ENCODE measurements at places on chromosomes 3 and 15. TPM values are rescaled to one million over a fixed set of nuclear protein-coding genes. Genes with fewer than 3 reads are reported as not detected.
A peak's percentile ranks its signal among the peaks of the same experiment; 100 is the strongest.

DNA sequence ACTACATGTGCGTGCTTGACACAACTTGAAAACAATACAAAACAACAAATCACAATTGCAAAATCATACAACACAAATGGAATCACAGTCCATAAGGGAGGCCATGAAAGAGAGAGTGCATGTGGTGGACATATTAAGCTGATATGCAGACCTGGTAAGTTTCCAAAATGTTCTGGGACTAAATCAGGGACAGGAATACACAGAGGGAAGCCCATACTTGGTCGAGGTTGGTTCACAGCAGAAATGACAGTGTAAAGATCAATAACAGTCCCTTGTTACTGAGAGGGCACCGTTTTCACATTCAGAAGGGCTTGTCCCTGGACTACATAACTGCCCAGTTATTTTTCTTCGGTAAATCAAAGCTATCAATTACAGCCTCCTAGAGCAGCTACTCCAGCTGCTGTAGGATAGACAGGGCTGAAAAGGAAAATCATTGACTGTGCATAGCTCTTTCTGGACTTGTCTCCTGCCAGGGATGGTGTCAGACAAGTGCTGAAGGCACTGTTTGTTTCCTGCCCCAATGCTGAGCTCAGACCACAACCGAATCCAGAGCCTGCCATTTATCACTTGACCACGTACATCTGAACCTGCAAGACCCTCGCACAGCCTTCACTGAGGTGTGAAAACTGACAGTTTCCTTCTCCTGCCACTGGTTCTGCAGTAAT, 79.5 kb upstream of the KCNMB2 start:
- DNase-seq, result no peak

DNA sequence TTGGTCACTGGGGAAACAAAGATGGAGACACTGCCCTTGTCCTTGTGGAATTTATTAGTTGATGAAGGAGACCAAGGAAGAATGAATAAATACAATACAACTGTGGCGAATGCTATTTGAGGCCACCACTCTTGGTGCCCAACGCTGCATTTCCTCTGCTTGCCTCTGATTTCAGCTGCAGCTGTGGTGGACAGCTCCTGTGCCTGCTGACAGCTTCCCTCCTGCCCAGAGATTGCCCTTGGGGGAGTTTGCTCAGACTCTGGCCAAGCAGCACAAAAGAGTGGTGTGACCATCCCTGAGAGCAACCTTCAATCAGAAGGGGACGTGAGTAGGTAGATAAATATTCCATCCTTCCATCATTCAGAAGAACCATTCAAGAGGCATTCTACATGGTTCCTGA, 64.6 kb upstream of the FHIT start:
- peak; percentile 68 for DNase-seq

GRCh38 chr15:90539789-90540188, 10.1 kb downstream of the CRTC3 start:
- DNase-seq, result no peak

GRCh38 chr3:18223571-18223970, 201.6 kb downstream of the SATB1 start:
- no peak for DNase-seq

GRCh38 chr15:36978126-36978525, 122.2 kb downstream of the MEIS2 start:
- DNase-seq, result no peak

DNA sequence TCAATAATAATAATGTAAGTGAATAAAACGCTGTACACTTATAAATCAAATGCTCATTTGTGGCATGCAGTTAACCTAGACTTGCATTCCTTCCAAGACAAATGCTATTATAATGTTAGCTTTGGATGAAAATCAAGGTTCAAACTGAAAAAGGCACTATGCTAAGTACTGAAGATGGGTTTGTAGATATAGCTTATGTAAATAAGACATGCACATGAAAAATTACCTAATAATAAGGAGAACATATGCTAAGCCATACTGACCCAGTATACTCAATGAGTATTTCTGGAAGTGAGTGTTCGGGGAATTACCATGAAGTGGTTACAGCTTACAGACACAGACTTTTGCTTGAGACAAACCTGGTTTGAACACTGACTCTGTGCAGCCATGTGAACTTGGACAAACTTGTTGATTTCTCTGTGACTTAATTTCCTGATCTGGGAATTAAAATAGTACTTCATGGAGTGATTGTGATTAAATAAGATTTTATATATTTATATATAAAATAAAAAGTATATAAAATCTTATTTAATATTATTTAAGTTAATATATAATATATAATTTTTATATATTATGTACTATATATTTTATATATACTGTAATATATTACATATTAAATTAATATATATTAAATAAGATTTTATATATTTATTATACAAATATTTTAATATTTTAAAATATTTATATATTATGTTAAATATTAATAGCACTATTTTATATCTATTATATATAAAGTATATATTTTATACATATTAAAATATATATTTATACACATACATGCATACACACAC, 159.2 kb downstream of the ZPLD1 start:
- no peak for DNase-seq

- no peak for DNase-seq
These were observed 75.1 kb downstream of the TNIK start for GRCh38 chr3:171385086-171385485.

DNA sequence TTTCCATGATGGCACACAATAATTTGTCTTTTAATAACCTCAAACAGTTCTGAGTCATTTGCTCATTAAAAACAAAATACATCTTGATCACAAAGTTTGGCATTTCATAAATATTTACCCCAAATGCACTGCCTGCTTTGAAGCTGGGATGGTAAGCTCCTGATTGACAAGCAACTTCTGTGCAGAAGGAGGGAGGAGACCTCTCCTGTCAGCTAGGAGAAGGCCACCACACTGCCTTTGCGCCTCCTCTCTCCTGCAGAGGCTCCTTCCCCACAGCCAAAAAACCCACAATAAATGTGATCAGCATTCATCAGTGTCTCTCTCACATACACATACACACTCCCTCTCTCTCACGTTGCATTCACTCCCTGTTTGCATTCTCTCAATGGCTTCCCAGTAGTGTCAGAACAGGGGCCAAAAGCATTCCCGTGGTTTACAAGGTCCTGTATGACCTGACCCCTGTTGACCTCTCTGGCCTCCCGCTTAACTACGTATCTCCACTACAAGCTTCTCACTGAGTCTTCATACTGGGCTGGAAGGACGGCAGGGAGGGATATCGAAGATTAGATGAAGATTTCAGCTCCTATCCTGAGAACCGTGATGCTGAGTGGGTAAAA, 216.4 kb downstream of the FOXP1 start:
- DNase-seq, result no peak

GRCh38 chr3:98777286-98777685, 14.1 kb downstream of the ST3GAL6 start:
- no peak for DNase-seq

DNA sequence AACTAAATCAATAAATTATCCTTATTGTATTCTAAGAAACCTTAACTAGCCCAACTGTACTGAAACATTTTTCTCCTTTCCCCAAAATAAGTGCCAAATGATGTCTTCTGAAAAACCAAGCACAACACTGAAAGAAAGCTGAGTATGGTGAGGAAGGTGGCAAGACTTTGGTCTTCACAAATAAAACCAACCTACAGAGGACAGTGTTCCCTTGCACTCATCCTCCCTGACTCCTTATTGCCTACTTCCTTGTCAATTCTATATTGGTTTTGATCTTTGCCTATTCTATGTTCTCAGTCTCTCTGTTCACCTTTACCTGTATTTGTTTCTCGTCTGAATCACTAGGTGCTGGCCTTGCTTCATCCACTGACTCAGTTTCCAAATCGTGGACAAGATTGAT, 490.1 kb upstream of the ZNF385D start:
- no peak for DNase-seq

- no peak for DNase-seq
These were observed 87.9 kb downstream of the CHST2 start for GRCh38 chr3:143207338-143207961.

DNA sequence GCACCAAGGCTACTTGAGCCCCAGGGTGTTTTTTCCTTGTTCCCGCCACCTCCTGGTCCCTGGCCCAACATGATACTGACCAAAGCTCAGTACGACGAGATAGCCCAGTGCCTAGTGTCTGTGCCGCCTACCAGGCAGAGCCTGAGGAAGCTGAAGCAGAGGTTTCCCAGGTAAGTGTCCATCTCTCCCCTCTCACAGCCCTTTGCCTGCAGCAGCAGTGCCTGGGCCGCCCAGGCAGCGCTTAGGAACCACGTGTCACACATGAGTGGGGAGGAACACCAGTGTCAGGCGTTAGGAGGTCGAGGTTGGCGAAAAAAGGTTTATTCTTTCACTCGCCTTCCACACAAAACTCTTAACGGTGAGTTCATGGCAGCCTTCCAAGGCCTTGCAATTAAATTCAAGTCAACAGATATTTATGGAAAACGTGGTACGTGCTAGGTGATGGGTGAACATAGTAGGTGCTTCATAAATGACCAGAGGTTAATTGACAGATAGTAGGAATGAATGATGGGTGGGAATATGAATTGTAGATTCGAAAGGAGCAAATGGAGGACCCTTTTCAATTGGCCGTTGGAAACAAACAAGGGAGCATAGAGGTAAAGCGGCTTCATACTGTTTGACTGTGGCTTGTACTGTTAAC, 486 bp downstream of the CDIN1 start:
- peak; percentile 60 for DNase-seq

- peak; percentile 20 for DNase-seq
These were observed 13.7 kb upstream of the CCR3 start for GRCh38 chr3:46228260-46229242.

GRCh38 chr3:37124435-37124834, 49.9 kb downstream of the LRRFIP2 start:
- DNase-seq, result no peak

- no peak for DNase-seq
These were observed 34.5 kb downstream of the FEM1B start for GRCh38 chr15:68311859-68312557.

GRCh38 chr15:96330450-96331143, at the start of gene NR2F2:
TSS of gene NR2F2 (plus strand) at chr15:96330700. CDS start at chr15:96332106, 1,406 bp downstream.
- peak; percentile 100 for DNase-seq

DNA sequence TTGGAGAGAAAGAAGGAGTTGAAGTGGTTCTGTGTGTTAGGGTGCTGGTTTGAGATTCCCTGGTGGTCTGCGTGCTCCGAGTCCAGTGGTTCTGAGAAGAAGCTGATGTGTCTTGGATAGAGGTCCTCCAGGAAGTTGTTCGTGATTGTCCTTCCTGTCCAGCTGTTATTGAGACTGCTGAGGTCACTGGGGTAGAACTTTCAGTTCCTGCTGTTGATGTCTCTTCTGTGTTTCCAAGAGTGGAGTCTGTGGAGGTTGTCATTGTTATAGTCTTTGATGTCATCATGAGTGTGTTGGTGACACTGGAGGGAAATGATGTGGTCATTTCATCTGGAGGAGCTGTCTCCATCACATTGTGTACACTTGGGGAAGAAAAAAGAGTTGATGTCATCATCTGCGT, 20.8 kb downstream of the MUC4 start:
- no peak for DNase-seq

DNA sequence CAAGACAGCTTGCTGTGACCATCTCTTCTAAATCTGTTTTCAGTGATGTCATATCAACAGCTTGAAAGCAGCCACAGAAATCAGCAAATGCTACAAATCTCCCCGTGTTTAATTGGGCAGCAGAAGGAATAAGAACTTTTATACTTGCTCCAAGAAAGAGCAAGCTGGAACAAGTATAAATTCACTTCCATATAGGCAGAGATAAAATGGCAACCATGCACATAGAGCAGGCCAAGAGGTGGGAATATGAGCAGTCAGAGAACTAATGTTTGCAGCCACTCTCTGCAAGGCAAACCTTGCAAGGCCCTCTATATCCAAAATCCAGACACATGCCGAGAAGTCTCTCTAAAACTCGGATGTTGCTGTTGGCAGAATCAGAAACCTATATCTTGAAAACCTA, 16.0 kb downstream of the PARP9 start:
- peak; percentile 66 for DNase-seq

DNA sequence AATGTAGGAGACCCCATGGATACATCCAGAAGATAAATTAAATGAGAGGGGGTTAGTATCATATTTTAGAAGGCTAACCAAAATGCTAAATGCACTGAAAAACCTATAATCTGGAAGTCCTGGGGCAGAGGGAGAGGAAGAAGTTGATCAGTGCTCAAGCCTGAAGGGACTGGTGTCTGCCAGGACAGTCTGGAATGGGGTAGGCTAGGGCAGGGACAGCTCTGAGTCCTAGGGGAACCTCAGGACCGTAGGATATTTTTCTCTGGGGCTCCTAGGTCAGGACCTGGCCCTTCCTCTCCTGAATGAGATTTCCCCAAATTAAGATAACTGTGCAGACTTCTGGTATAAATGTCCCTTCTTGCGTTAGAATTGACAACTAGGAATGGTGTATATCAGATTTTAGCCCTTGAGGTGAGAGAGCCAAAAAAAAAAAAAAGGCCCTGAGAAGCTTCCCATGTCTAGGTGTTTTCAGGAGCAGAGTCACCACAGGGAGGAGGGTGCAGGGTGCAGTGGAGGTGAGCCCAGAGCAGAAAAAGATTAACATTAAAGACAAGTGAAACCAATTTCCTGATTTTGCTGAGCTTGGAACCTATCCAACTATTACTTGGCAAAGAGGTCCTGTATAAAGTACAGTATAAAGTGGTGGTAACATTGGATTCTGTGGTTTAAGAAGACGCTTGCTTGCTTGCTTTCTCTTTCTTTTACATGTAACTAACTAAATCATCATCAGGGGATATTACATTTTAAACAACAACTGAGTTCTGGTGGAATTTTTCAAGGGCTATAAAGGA, 63.5 kb downstream of the HACD2 start:
- no peak for DNase-seq

GRCh38 chr3:56974247-56974930, 86.1 kb upstream of the SPATA12 start:
- no peak for DNase-seq

Gene IQCF2
- not detected for polyA plus RNA-seq

Gene COLQ
- polyA plus RNA-seq, result 0.90 TPM

Gene RNF123
- 22.6 TPM for polyA plus RNA-seq

Gene TGM5
- polyA plus RNA-seq, result not detected

Gene BMF
- 8.8 TPM for polyA plus RNA-seq

Gene SI
- 0.02 TPM for polyA plus RNA-seq

Gene TUSC7
- not detected for polyA plus RNA-seq

Gene SERINC4
- polyA plus RNA-seq, result 0.24 TPM

Gene PROK2
- polyA plus RNA-seq, result 57.2 TPM

Gene POPDC2
- 2.1 TPM for polyA plus RNA-seq

Gene IMPG2
- polyA plus RNA-seq, result 0.05 TPM

Gene ACAN
- 0.79 TPM for polyA plus RNA-seq

Gene TMCO5A
- 0.07 TPM for polyA plus RNA-seq

Gene CLEC3B
- polyA plus RNA-seq, result 167 TPM

Gene AMIGO3
- 0.63 TPM for polyA plus RNA-seq

Gene CP
- polyA plus RNA-seq, result 47.2 TPM

Gene ANKRD63
- polyA plus RNA-seq, result not detected

Gene RTP3
- polyA plus RNA-seq, result not detected

Gene MCTP2
- polyA plus RNA-seq, result 3.5 TPM

All from lung (tissue), 17 donors.